Cardiac ventricle fibroblast (primary cell): ENCODE measurements at places on chromosomes 3 and 15. TPM values are rescaled to one million over a fixed set of nuclear protein-coding genes. Genes with fewer than 3 reads are reported as not detected.

The ALDH1A2 gene
- 34.0 and 45.0 TPM in 2 replicates for total RNA-seq

The LRRC34 gene
- total RNA-seq = 3.6 and 4.6 TPM in 2 replicates

The HIGD2B gene
- not detected in 2 replicates for total RNA-seq

The SLC22A14 gene
- not detected in 2 replicates for total RNA-seq

The OR4F15 gene
- total RNA-seq = not detected in 2 replicates
